Activated CD8-positive, alpha-beta T cell treated with anti-CD3 and anti-CD28 coated beads for 36 hours (primary cell): ENCODE measurements at places on chromosomes 6 and 20. TPM values are rescaled to one million over a fixed set of nuclear protein-coding genes. Genes with fewer than 3 reads are reported as not detected.

FAM162B gene
- not detected for total RNA-seq

RNF182 gene
- not detected for total RNA-seq

DNA sequence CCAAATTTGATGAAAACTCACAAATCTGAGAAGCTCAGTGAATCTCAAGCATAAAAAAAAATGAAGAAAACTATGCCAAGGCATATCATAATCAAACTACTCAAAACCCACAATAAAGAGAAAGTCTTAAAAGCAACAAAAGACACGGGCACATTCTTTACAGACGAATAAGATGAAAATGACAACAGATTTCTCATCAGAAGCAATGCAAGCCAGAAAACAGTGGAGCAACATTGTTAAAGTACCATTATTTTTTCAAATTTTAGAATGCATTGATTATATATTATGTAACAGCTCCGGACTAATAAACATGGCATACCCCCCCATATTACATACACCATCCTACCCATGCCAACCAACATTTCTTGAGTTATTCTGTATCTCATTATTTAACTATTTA is 55.3 kb upstream of the INSM1 start:
- no peaks in the 10 kb centered on the region for H3K36me3 ChIP-seq
- no peak overlapping the region for H3K27ac ChIP-seq
- no peaks in the 10 kb centered on the region for H3K4me1 ChIP-seq
- no peak overlapping the region for H3K4me3 ChIP-seq
- DNase-seq = no peak

GRCh38 chr6:97813889-97814567 is 531.0 kb upstream of the MMS22L start:
- H3K4me1 ChIP-seq = no peaks in the 10 kb centered on the region
- no peak for DNase-seq
- H3K27me3 ChIP-seq = no peaks in the 10 kb centered on the region
- no peak overlapping the region for H3K4me3 ChIP-seq
